Brain (organoid and tissue), 16 donors: ENCODE measurements at places on chromosomes 3 and 15.

DNA sequence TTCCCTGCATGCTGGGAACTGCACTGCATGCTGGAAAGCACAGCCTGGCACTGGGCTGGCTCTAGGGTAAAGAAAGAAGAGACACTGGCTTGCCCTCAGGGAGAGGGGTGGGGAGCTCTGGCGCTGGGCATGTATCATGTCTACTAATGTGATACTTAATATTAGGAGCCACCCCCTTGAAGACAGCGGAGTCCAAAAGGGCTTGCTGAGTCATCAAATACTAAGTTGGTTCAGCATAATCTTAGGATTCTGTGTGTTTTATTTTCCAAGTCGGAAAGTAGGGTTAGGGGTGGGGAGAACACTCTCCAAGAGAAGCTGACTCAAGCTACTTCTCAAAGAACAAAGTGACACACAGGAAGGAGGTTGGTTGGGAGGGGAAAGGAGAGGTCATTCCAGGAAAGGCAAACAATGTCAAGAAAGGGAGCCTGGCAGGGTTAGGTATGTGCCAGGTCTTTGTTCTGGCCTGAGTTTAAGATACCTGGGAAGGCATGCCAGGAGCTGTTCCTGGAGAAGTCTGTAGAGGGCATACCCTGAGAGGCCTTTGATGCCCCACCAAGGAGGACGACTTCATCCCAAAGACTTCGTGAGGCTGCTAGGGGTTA lies 237.8 kb upstream of the NR2E3 start:
- DNase-seq = no peak

- DNase-seq = no peak
Measured at GRCh38 chr15:57509126-57509525, 82.6 kb upstream of the MYZAP start.

GRCh38 chr3:30964612-30965011 lies 70.2 kb upstream of the GADL1 start:
- DNase-seq = no peak

GRCh38 chr3:23873941-23874340 lies 42.8 kb downstream of the NKIRAS1 start:
- no peak for DNase-seq

GRCh38 chr3:5022966-5023776 lies 43.9 kb downstream of the BHLHE40 start:
- no peak for DNase-seq

- no peak for DNase-seq
Measured at GRCh38 chr3:188788621-188789081, 383.1 kb upstream of the TPRG1 start.

DNA sequence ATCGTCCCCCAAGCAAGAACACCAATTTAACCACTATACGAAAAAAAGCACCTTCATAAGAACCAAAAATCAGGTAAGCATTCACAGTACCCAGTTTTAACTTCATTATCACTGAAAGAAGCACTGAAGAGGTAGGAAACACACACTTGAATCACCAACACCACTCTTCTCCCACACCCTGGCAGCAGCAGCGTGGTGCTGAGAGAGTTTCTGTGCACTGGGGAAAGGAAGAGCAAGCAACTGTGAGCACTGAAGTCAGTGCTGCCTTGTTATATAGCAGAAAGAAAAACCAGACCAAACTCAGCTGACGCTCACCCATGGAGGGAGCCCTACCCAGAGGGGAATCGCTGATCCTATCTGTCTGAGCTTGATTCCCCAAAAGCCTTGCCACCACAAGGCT lies 98.2 kb downstream of the DMXL2 start:
- DNase-seq = no peak

DNA sequence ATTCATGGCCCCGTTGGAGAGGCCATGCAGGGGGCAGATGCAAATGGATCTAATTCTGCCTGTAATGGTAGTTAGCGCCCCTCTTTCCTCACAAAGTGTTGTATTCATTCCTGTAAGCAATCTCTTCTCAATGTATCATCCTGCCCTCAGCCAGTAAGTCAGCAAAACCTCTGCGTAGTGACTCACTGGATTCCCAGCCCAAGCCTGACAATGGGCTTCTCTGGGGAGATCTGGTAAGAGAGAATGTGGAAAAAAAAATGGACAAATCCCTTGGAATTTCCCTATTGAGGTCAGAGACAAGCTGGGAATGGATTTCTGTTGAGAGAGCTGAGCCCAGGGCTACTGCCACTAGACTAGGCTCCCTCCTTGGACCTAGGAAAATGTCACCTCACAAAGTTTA lies 25.4 kb downstream of the ADPGK start:
- no peak for DNase-seq

GRCh38 chr3:170149016-170149415 lies 32.5 kb downstream of the PHC3 start:
- no peak for DNase-seq

DNA sequence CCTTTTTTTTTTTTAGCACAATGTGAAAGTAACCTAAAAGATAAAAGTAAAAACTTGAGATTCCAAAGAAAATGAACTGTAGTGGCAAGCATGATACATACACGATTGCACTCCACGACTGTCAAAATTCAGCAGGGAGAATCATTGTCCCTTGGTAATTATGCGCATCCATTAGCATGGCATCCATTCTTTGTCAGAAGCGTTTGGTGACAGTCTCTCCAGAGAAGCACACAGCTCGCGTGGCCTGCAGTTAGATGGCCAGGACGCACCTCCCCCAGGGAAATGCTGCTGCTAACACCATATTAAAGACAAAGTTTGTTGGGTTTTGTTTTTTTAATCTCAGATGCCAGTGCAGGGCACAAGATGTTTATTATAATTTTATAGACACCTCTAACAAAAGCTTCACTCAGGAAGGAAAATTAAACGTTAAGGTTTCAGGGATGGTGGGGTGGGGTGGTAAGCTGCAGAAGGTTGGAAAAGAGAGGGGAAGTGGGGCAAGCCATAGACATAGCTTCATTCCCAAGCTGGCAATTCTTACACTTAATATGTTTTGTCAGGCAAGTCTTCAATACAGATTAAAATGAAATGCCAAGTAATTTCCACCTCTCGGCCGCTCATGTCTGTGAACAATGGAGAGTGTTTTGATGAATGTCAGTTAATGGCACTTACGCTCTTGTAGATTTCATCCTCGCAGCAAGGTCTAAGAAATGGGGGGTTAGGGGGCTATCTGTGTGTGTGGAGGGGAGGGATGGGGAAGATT lies 142.8 kb upstream of the TOPAZ1 start:
- no peak for DNase-seq

DNA sequence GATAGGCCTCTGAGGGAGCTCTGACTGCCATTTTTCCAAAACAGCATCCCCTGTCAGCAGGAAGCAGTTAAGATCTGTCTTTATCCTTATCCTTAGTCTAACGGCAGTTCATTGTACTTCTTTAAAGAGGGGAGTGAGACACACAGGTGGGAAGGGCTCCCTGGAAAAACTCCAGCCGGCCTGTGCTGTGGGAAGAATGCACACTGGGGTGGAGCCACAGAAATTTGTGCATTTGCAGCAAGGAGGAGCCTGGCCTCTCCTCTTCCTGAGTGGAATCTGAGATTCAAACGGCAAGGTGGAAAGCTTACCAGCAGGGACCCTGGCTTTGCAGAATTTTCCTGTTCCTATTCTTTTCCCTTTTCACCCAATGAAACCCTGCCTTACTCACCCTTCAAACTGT lies 1209.4 kb downstream of the ROBO2 start:
- no peak for DNase-seq

- DNase-seq = no peak
Measured at GRCh38 chr3:117011687-117012250, 302.2 kb downstream of the TUSC7 start.

DNA sequence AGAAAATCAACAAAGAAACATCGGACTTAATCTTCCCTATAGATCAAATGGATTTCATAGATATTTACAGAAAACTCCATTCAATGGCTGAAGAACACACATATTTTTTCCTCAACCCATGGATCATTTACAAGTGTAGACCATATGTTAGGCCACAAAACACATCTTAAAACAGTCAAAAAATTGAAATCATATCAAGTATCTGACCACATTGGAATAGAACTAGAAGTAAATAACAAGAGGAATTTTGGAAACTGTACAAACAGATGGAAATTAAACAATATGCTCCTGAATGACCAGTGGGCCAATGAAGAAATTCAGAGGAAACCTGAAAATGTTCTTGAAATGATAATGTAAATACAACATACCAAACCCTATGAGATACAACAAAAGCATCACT lies 323.1 kb upstream of the GPR149 start:
- no peak for DNase-seq

- DNase-seq = no peak
Measured at GRCh38 chr3:45312836-45313493, 75.4 kb upstream of the LARS2 start.

DNA sequence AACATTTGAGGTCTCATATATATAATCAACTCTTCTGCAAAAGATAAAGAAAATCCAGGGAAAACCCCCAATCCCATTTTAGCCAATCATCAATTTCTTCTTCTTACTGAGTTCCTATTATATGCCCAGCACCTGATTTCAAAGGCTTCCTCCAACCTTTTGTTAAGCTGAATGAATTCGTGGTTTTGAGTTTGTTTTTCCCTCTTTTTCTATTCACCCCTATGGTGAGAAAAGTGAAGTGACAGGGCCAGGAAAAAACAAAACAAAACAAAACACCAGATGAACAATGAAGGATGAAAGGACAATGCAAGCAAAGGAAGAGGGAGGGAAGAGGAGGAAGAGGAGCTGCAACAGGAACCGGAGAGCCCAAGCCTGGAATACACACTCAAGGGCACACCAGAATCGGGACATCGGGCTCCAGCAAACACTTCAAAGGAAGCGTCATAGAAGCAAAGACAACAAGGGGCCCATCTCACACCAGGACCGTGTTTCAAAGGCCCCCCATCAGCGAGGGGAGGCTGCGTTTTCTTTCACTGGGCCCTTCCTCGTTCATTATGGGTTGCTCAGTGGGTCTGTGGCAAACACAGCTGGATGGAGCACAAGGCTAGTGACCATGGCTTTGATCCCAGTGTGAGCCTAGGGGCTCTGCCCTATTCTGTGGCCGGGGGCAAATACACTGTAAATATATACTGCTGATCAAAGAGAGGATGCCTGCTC lies 50.2 kb downstream of the VGLL4 start:
- DNase-seq = no peak

DNA sequence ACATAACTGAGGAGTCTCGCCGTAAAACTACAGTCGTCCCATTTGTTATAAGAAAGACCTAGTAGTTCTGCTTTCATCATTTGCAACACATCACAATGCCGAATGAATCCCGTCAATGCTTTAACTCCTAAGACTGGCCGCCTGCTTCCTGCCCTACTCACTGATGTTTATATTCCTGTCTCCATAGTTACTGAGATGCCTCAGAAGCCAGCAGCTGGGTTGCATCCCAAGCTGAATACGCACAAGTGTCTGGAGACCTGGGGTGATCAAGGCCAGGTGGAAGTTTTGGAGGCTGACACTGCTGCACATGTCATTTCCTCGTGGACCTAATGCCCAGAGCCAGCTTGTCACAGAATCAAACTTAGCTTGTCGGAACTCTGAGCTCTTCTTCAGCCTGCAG lies 95.2 kb upstream of the UBE2E1 start:
- peak; percentile 49 for DNase-seq

DNA sequence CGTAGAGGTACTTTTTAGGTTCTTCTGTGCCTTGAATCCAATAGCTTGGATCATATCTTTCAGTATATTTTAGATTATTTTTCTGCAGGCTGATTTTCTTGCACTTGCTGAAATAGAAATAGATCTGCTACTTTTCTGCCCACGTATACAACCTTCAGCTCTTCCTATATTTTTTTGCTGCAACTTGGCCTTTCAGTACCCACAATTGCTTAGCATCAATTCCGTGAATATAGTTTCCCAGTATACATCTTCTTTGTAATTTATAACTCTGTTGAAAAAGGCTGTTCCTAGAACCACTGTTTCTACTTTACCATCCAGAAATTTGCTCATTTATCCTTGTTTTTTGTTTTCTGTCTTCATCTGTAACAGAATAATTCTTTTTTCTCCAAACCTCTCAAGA lies 36.2 kb downstream of the GTF2E1 start:
- no peak for DNase-seq

GRCh38 chr3:68931406-68932149 lies 769 bp downstream of the TAFA4 start:
- no peak for DNase-seq

GRCh38 chr15:100318880-100319279 lies 22.9 kb downstream of the ADAMTS17 start:
- DNase-seq = no peak

DNA sequence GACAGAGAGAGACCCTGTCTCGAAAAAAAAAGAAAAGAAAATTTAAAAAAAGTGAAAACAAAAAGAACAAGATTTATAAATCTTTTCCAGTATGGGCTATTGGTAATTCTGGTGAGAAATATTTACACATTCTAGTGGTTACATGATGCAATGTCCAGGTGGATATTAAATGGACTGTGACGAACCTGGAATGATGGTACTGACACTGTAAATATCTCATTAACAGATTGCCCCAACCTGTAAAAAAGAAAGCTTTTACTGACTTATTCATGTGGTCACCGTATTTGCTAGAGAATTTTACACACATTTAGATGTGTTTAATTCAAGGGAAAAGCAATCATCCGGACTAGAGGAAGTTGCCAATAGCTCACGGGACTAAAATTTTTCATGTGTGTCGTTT lies 162.1 kb upstream of the LRIG1 start:
- no peak for DNase-seq

GRCh38 chr15:38499651-38500050 lies 45.7 kb downstream of the FAM98B start:
- no peak for DNase-seq

DNA sequence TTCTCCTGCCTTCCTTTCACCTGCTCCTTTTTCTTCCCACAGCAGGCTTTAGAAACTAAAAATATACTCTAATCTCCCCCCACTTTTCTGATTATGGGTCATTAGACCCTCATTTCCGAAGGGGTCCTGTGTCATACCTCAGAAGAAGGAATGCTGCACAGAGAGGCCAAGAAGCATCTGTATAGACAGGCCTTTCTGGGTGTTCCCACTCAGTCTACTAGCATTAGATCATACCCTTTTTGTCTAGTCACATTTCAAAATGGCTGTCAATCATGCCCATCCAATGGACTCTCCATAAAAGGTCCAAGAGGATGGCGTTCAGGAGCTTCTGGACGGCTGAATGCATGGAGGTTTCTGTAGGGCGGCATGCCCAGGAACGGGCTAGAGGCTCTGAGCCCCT lies 192.2 kb downstream of the SUCLG2 start:
- no peak for DNase-seq

GRCh38 chr15:91793771-91794170 lies 59.7 kb upstream of the SLCO3A1 start:
- no peak for DNase-seq
